Central memory CD4-positive, alpha-beta T cell (primary cell): ENCODE measurements at places on chromosomes 2 and 18.
A peak's percentile ranks its signal among the peaks of the same experiment; 100 is the strongest.

DNA sequence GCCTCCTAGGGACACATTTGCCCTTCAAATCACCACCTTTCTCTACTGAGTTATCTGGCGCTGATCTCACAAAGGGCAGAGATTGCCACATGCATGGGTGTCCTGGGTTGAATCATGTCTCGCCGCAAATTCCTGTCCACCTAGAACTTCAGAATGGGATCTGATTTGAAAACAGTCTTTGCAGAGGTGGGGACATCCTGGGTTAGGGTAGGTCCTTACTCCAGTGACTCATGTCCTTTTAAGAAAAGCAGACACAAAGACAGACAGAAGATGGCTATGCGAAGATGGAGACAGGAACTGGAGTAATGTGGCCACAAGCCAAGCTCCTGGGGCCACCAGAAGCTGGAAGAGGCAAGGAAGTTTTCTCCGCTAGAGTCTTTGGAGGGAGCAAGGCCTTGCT is 197.4 kb upstream of the SMIM21 start:
- no peak for DNase-seq

DNA sequence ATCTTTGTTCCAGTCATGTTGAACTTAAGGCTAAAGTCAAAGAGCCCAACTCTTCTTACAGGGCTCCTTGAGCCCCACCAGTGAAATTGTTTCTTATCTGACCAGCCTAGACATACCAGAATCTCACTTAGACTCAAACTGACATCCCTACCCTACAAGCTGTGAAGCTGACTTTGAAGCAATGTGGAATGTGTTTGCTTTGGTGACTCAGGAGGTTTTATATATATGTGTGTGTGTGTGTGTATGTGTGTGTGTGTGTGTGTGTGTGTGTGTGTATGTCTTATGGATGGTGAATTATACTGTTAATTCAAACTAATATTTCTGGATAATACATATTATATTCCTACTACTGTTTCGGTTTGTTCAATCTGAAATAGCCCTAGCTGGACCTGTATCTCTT is 67.3 kb downstream of the CAMKMT start:
- no peak for DNase-seq

- no peak for DNase-seq
Measured at GRCh38 chr2:194096402-194096801, 1560.6 kb upstream of the SLC39A10 start.

DNA sequence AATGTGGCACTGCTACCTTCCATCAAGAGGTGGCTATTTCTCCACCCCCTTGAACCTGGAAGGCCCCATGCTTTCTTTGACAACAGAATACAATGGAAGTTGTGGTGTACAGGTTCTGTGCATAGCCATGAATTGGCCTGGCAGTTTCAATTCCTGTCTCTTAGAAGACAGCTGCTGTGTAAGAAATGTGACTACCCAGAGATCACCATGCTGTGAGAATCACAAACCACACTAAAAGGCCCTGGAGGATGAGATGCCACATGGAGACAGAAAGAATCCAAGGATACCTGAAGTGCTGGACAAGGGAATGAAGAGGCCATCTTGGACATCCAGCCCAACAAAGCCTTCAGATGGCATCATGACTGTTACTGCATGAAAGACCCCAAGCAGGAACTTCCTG is 47.7 kb upstream of the EHBP1 start:
- no peak for DNase-seq

GRCh38 chr2:170533156-170533555 is 182.0 kb upstream of the SP5 start:
- no peak for DNase-seq

DNA sequence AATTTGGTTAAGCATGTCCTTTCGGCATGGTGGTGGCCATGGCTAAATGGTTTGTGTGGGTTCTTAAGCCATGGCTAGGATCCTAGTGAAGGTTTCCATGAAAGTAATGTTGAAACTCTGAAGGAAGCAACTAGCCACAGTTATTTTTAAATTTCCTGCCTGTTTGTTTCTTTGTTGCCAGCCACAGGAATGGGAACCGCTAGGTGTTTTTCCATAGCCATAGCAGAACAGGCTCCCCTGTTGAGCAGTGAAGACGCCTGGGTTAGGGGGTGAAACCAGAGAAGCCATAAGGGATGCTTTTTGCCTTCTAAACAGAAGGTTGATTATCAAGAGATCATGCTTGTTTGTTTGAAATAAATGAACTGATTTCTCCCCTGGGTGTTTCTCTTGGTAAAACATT is 60.1 kb upstream of the CHMP1B start:
- DNase-seq = no peak

GRCh38 chr2:121490584-121491133 is 40.0 kb upstream of the RNU4ATAC start:
- DNase-seq = no peak

DNA sequence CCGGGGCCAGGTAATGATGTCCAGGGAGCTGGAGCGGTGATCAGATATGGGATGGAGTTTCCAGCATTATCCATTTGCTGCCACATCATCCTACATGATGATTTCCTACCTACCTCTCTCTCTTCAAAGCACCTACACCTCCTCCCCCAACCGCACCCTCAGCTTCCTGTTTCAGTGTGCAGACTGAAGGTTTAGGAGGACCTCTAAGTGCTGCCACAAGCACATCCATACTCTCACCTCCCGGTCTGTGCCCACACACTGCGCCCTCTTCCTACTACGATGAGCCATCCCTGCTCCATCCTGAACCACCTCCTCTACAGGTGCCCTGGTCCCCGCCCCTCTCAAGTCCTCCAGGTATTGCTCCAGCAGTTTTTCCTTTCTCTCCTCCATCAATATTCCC is 123.7 kb downstream of the ALPK2 start:
- DNase-seq = peak; percentile 41

DNA sequence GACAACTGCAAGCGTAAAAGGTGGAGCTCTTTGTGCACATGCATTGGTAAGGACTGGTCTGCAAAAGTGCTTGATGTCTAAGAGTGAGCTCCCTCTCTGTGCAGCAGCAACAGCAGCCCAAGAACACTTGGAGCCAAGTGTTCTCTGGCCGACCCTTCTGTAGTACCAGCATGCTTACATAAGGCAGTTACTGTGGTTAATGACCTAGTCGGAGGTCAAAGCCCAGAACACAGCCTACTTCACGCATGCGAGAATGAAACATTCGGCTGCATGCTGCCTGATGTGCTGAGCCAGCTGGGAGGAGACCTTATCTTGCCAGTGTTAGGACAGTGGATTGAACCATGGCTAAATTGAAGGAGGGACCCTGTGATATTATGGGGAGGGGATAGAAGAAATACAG is 21.3 kb downstream of the NCAPH start:
- DNase-seq = no peak

DNA sequence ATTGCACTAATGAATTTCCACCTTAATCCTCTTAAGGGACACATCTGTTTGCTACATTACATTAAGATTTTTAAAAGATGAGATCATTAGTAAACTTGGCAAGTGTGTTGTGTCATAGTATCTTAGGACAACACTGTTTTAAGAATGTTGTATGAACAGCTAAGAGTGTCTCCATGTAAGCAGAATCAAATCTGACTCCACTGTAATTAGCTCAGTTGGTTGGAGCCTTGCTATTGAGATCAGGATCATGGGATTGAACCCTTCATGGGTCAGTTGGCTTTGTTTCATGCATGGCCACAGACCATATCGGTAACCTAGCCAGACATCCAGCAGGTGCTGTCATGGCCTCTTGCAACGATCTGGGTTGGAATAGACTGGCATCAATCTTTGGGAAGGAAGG is 5.2 kb downstream of the FHOD3 start:
- no peak for DNase-seq

DNA sequence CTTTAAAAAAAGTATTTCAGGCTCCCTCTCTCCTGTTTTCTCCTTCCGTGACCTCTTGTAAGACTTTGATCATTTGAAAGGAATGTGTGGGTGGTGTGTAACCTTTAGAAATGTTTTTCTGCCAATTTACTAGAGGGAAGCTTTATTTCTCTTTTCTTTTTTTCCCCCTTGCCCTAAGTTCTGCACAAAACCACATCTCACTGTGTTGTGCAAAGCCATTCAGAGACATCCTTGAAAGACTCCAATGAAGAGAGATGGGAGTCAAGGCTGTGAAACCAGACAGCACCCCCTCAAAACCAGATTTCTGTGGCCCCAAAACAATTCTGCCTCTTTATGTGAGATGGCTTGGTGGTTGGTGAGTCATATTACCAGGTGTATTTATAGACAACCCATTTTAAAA is 184.6 kb upstream of the ERBB4 start:
- DNase-seq = no peak

- DNase-seq = no peak
Measured at GRCh38 chr2:9333591-9334171, 89.6 kb downstream of the ITGB1BP1 start.

- peak; percentile 47 for DNase-seq
Measured at GRCh38 chr2:38666556-38666910, 619 bp downstream of the GALM start.

DNA sequence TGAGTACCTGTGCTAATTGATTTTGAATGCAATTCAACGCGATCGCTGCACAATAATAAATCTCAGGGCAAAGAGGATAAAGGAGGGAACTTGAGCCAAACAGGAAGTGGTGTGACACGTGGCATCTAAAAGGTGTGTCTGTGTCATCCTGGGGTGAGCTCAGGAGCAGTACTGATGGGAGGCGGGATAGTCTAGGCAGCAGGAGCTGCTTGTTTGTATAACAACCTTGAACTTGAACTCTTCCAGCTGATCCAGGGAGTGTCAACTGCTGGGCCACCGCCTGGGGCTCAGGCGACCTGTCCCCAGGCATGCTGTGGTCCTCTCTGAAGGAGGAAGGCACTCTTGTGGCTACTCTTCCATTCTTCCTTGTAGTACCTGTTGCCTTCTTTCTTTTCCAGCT is 61.2 kb downstream of the BOD1L2 start:
- no peak for DNase-seq

DNA sequence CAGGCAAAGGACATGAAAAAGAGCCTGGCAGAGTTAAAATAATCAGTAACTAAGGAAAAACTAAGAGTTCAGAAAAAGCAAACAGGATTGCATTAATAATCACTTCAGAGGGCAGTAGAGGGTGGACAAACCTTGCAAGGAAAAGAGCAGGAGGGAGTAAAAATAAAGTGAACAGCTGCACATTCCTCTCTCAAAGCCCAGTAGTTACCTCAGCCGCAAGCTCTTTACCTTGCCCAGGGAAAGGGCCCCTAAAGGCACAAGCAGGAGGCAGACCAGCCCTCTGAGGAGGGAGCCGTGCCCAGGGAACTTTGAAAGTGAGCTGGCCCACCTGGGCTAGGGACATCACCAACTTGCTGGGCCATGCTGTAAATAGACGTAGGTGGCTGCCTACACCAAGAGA is 196.9 kb downstream of the C1D start:
- no peak for DNase-seq

- DNase-seq = no peak
Measured at GRCh38 chr18:80198391-80198790, 48.9 kb downstream of the PARD6G start.

- no peak for DNase-seq
Measured at GRCh38 chr2:182266909-182267308, 159.9 kb downstream of the PDE1A start.

DNA sequence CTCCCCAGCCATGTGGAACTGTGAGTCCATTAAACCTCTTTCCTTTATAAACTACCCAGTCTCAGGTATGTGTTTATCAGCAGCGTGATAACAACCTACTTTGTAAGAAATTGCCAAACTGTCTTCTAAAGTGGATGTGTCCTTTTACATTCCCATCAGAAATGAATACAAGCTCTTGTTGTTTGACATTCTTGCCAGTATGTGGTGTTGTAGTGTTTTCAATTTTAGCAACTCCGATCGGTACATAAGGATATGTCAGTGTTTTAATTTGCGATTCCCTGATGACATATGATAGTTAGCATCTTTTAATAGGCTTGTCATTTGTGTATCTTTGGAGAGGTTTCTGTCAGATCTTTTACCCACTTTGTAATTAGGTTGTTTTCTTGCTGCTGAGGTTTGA is 1156.3 kb upstream of the CRIM1 start:
- DNase-seq = no peak

DNA sequence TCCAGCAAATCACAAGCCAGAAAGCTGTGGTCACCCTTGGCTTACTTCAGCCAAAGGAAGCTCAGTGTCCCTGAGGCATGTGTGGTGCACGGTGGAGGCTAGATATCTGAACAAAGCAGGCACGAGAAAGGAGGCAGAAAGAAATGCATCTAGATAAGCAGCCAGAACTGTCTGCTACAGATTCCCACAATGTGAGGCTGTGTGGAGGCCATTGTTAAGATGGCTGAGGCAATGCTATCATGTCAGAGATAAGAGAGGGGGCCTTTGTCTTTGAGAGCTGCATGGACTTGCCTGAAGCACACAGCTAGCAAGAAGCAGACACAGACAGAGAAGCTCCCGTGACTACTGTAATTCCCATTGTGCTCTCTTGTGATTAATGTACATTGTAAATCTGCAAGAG is 110.5 kb upstream of the LYPD6 start:
- no peak for DNase-seq

GRCh38 chr2:64036034-64036705 is 16.9 kb upstream of the VPS54 start:
- DNase-seq = peak; percentile 57

DNA sequence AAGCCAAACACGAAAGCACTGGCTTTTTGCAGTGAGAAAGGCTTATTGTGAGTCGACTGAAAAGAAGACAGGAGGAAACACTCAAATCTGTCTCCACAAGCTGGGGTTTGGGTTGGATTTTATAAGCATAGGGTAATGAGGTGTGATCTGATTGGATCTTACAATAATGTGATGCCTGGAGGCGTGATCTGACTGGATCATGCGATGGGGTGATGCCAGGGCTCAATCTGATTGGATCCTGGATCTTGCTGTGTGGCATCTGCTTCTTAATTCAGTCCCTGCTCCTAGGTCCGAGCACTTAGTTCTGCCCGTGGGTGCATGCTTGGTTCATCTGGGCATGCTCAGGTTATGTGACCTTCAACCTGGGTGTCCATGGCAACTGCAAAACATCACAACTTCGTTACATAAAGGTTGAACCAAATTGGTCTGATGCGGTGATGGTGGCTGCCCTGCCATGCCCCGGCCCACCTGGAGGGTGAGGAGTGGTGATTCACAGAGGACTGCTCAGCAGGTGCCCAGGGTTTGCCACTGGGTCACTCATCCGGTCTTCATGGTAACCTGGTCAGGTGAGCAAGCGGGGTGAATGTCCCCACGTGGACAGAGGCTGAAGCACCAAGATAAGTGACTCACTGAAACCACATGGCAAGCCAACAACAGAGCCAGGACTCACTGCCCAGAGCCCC is 111.0 kb downstream of the KCNF1 start:
- no peak for DNase-seq
